B cell (primary cell): ENCODE measurements at places on chromosomes 2 and 18. TPM values are rescaled to one million over a fixed set of nuclear protein-coding genes. Genes with fewer than 3 reads are reported as not detected.

DNA sequence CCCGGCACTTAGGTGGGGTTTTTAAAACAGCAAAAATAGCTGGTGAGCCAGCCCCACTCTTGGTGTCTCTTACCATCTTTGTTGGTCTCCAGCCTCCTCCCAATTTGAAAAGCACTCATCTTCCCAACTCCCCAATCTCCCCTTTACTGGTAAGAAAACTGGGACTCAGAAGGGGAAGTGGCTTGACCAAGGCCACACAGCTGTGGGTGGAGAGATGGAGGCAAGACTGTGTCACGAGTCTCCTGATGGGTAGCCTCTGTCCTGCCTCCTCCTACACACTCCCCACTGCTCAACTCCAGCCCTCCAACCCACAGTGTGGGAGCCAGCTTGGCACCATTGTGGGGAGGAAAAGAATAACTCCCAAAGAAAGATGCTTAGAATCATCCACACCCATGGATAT, 140.4 kb downstream of the SMAD2 start:
- H3K27ac ChIP-seq = no peak overlapping the region
- DNase-seq = no peak
- no peak overlapping the region for H3K4me3 ChIP-seq
- no peaks in the 10 kb centered on the region for H3K36me3 ChIP-seq
- H3K4me1 ChIP-seq = no peaks in the 10 kb centered on the region

Gene CD207
- not detected in 2 replicates for total RNA-seq

Gene ITGB1BP1
- 42.8 and 47.1 TPM in 2 replicates for total RNA-seq

Gene PLCL1
- total RNA-seq = 0.07 and 0.12 TPM in 2 replicates

GRCh38 chr18:58761970-58762780, 90.9 kb downstream of the MALT1 start:
- peaks cover 18% of the 10 kb centered on the region for H3K4me1 ChIP-seq
- no peaks in the 10 kb centered on the region for H3K36me3 ChIP-seq
- DNase-seq = no peak
- H3K27ac ChIP-seq = no peak overlapping the region

- no peaks in the 10 kb centered on the region for H3K27me3 ChIP-seq
- H3K4me3 ChIP-seq = no peak overlapping the region
- no peaks in the 10 kb centered on the region for H3K36me3 ChIP-seq
- no peaks in the 10 kb centered on the region for H3K4me1 ChIP-seq
Measured at GRCh38 chr2:205495819-205496218, 186.5 kb upstream of the NRP2 start.

DNA sequence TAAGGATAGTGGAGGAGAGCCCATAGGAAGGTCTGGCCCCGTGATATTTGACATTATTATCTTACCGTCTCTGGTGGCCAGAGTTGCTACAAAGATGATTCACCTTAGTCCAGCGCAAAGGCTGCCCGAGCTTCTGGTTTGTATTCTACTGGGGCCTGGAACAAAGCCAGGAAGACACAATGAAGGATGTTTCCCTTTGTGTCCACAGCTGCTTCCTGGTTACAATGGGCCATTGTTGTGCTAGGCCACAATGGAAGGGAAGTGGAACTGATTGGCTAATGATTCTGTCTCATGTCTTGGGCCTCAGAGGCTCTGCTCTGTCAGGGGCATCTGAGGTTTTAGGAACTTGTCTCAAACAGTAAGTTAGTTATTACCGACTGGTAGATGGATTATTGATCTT, 132.2 kb downstream of the TDRD15 start:
- no peak for DNase-seq
- H3K36me3 ChIP-seq = no peaks in the 10 kb centered on the region
- H3K4me3 ChIP-seq = no peak overlapping the region
- no peaks in the 10 kb centered on the region for H3K4me1 ChIP-seq

GRCh38 chr2:160816916-160817499, 323.4 kb upstream of the RBMS1 start:
- no peaks in the 10 kb centered on the region for H3K4me1 ChIP-seq
- H3K4me3 ChIP-seq = no peak overlapping the region
- DNase-seq = no peak
- H3K27ac ChIP-seq = no peak overlapping the region

GRCh38 chr2:233351423-233351822, 2.9 kb upstream of the DGKD start:
- peaks cover 69% of the 10 kb centered on the region for H3K4me1 ChIP-seq
- no peaks in the 10 kb centered on the region for H3K27me3 ChIP-seq
- no peaks in the 10 kb centered on the region for H3K36me3 ChIP-seq
- no peak overlapping the region for H3K4me3 ChIP-seq

- no peak overlapping the region for H3K27ac ChIP-seq
- H3K4me1 ChIP-seq = no peaks in the 10 kb centered on the region
- H3K36me3 ChIP-seq = no peaks in the 10 kb centered on the region
- DNase-seq = no peak
- no peak overlapping the region for H3K4me3 ChIP-seq
Measured at GRCh38 chr2:193240752-193241151, 1046.0 kb upstream of the TMEFF2 start.

GRCh38 chr2:173171321-173171720, 95.7 kb downstream of the MAP3K20 start:
- no peak overlapping the region for H3K4me3 ChIP-seq
- H3K4me1 ChIP-seq = no peaks in the 10 kb centered on the region
- H3K36me3 ChIP-seq = no peaks in the 10 kb centered on the region
- DNase-seq = no peak
- no peak overlapping the region for H3K27ac ChIP-seq

Gene SERPINB7
- total RNA-seq = not detected in 2 replicates
